Right renal pelvis (tissue), 4 donors: ENCODE measurements at places on chromosomes 6 and 20. TPM values are rescaled to one million over a fixed set of nuclear protein-coding genes. Genes with fewer than 3 reads are reported as not detected.

- DNase-seq, result no peak
Observed at GRCh38 chr20:63749597-63750508, 10.3 kb downstream of the SLC2A4RG start.

The VWA7 gene
- 9.0 TPM for polyA plus RNA-seq

DNA sequence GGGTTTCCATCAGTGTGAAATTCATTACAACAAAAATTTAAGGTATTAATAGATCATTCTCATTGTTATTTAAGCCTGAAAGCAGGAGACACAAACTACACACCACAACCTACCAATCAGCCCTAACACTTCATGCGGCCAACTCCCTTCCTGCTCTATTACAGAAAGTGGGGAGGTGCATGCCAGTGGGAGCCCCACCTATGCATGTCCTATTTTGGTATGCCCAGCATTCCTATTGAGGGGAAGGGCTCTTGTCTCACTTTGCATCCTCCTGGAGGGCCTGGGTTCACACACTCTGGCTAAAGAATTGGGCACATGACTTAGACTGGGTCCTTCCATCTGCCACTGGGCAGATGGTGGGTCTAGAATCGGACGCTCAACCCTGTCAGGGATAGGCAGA is 450.0 kb downstream of the PTPRT start:
- no peak for DNase-seq

- DNase-seq, result no peak
Observed at GRCh38 chr20:43397147-43397546, 60.5 kb upstream of the SRSF6 start.

DNA sequence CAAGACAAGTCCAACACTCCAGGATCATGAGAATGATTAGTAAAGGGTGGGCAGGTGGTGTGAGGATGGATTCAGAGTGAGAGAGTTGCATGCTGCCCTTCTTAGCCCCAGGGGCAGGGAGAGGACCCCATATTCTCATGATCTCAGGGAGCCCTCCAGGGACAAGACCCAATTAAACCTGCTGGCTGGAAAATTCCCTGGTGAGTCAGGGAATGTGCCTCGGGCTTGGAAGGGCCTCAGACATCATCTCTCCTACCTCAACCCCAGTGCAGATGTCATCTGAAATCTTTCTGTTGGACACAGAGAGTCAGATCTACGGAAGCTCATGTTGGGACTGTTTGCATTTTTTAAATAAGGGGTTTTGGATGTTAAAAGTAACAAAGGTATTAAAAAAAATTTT is 9.2 kb upstream of the SIRPD start:
- no peak for DNase-seq

DNA sequence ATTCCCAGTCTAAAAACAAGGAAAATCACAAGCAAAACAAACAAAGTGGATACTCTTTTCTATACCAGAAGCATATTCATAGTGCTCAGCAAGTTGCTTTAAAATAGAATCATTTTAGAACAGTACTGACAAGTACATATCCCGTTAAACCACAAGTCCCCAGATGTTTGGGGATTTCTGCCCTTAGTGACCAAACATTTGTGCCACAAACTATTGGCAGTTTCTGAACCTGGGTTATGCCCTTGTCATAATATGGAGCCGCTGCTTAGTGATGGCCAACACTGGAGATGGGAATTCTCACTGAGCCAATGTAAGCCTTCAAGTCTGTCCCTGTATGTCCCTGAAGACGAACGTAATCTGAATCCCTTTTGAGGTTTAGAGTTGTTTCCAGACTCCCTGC is 436.7 kb upstream of the JAG1 start:
- DNase-seq, result no peak

GRCh38 chr6:39898625-39899024 is 35.6 kb downstream of the MOCS1 start:
- no peak for DNase-seq

The PHACTR1 gene
- polyA plus RNA-seq, result 16.4 TPM

The C20orf141 gene
- not detected for polyA plus RNA-seq

DNA sequence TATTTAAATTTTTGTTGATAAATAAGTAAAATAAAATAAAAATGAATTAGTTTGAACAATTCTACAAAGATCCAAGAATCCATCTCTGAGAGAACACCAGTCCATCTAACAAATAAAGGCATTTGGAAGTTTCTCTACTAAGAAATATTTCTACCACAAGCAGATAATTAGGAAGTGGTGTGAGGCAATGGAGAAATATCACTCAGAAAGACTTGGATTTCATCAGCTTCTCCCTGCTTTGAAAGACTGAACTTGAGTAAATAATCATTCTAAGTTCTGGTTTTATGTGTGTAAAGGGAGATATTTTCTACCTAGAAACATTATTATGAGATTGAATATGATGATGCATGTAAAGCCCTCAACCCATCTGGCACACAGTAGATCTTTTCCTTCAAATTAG is 17.8 kb upstream of the TCF21 start:
- DNase-seq, result no peak

The C20orf144 gene
- 0.26 TPM for polyA plus RNA-seq

- DNase-seq, result no peak
Observed at GRCh38 chr6:126026001-126026400, 39.7 kb downstream of the TRMT11 start.

The COL9A3 gene
- polyA plus RNA-seq, result 29.2 TPM

- no peak for DNase-seq
Observed at GRCh38 chr6:14640631-14641030, 523.1 kb downstream of the CD83 start.

The ARMH2 gene
- not detected for polyA plus RNA-seq

The MOG gene
- not detected for polyA plus RNA-seq

The TMEM151B gene
- 0.71 TPM for polyA plus RNA-seq
